ENCODE measurements at places on chromosomes 7 and 10. TPM values are rescaled to one million over a fixed set of nuclear protein-coding genes. Genes with fewer than 3 reads are reported as not detected.

Gene CPA5
- 0.22 TPM for polyA plus RNA-seq

Gene NCAPG2
- 26.3 TPM for polyA plus RNA-seq

Gene NAT16
- polyA plus RNA-seq, result not detected

Gene CRHR2
- polyA plus RNA-seq, result not detected

Gene FAM180A
- polyA plus RNA-seq, result not detected

Gene BMI1
- 104 TPM for polyA plus RNA-seq

Gene NKX2-3
- not detected for polyA plus RNA-seq

Gene SOSTDC1
- 52.4 TPM for polyA plus RNA-seq

Gene FAM13C
- polyA plus RNA-seq, result 8.7 TPM

Gene COL26A1
- 35.3 TPM for polyA plus RNA-seq

Gene PODXL
- polyA plus RNA-seq, result 697 TPM

Gene MGAM2
- polyA plus RNA-seq, result 1.0 TPM

Gene COBL
- polyA plus RNA-seq, result 20.6 TPM

All from renal pelvis (tissue), 12 donors.